A549 treated with ZK216348 at 1 μM for 4 hours (cell line): ENCODE measurements at places on chromosomes 12 and 14. TPM values are rescaled to one million over a fixed set of nuclear protein-coding genes. Genes with fewer than 3 reads are reported as not detected.

The TEX52 gene
- total RNA-seq, result not detected in 5 replicates

The TMEM229B gene
- 0.15 to 0.24 TPM (median 0.18 TPM) in 5 replicates for total RNA-seq

The LIN7A gene
- total RNA-seq, result 0.17 to 0.61 TPM (median 0.31 TPM) in 5 replicates

The CLEC2D gene
- 0.24 to 0.60 TPM (median 0.38 TPM) in 5 replicates for total RNA-seq

The TSHR gene
- not detected in 5 replicates for total RNA-seq

The IL26 gene
- not detected in 5 replicates for total RNA-seq

The NPFF gene
- not detected in 5 replicates for total RNA-seq

The TSPAN8 gene
- 0.21 to 0.69 TPM (median 0.45 TPM) in 4 of 5 replicates, not detected in the other for total RNA-seq

The NCAPD2 gene
- 52.1 to 69.4 TPM (median 63.1 TPM) in 5 replicates for total RNA-seq

The CCDC197 gene
- total RNA-seq, result not detected in 5 replicates
